ENCODE measurements at places on chromosomes 4 and X.

GRCh38 chr4:150641612-150642011 lies 59.7 kb downstream of the MAB21L2 start:
- DNase-seq: no peak

DNA sequence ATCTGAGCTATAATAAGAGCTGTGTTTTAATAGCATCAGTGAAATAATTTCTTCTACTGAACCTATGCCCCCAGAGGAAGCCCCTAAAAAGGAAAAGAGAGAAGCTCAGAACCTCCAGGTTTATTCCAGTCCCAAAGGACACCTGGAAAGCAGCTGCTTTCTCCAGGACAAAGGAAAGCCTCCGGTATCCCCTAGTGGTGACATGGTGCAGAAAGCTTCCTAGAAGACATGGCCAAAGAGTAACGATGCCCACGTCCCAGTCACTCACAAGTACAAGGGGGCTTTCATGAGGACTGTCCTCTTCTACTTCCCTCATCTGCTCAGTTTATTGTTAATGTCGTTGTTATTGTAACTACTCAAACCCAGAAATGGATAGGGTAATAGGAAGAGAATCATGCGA lies 343.9 kb downstream of the UNC5C start:
- no peak for DNase-seq

DNA sequence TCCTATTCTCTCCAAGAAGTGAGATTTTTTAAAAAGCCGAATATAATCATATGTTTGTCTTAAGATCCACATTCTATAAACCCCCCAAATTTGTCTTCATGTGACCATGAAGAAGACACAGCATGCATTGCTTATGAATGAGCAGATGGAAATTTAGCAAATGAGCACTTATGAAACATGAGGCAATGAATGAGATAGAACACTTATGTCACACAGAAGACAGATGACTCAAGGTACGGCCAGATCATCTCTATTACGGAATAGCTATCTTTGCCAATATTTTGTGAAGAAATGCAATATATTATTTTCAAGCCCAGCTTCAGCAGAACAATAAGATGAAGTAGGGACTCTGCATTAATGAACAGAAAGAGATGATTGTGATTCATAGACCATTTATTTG lies 21.4 kb downstream of the PHEX start:
- DNase-seq: no peak

DNA sequence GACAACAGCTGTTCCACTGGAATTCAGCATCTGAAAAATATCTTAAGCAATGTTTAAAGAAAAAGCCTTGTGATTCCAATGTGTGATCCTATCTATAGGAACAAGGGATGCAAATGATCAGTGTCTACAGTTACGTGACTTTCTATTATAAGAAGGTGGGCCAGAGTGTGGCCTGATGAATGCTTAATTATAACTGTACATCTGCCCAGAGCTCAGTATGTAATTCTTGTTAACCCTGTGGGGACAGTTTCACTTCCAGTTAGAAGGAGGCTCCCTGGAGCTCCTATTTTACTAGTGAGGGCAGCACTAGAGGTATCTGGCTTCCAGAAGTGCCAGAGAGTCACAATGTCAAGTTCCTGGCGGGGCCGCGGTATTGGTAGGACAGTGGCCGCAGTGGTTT lies 288.5 kb downstream of the USP46 start:
- DNase-seq: no peak

DNA sequence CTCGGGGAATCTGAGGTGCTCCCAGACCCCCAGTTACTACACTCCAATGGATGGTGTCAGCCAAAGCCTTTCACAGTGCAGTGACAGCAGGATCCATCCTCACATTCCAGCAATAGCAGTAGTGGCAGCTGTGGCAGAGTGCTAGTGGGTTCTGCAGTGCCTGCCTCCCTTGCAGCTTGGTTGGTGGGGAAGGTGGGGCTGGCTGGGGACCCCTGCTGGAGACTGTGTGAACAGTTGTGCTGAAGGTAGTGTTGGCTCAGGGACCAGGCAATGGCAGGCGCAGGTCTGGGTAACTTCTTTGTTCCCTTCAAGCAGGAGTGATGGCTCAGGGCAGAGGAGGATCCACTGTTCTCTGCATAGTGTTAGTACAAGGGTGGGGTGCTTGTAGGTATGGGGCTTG lies 343.7 kb upstream of the TRAM1L1 start:
- DNase-seq: no peak

DNA sequence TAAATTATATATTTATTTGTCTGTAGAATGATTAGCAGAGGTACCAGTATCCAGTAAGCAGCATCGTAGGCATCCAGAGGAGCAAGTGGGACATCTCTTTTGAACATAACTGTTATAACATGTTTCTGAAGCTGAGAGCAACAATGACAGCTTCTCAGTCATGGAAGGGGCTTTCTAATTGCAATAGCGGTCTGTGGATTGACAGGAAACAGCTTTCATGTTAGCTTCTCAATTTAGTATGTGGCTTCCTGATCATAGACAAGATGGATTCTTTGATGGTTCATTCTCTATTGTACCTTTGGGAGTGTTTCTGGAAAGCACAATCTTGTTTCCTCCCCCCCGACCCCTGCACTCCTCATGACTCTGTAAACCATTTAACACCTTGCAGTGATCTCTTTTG lies 434.6 kb upstream of the GNPDA2 start:
- no peak for DNase-seq

GRCh38 chr4:74217365-74217764 lies 59.4 kb downstream of the MTHFD2L start:
- DNase-seq: no peak

DNA sequence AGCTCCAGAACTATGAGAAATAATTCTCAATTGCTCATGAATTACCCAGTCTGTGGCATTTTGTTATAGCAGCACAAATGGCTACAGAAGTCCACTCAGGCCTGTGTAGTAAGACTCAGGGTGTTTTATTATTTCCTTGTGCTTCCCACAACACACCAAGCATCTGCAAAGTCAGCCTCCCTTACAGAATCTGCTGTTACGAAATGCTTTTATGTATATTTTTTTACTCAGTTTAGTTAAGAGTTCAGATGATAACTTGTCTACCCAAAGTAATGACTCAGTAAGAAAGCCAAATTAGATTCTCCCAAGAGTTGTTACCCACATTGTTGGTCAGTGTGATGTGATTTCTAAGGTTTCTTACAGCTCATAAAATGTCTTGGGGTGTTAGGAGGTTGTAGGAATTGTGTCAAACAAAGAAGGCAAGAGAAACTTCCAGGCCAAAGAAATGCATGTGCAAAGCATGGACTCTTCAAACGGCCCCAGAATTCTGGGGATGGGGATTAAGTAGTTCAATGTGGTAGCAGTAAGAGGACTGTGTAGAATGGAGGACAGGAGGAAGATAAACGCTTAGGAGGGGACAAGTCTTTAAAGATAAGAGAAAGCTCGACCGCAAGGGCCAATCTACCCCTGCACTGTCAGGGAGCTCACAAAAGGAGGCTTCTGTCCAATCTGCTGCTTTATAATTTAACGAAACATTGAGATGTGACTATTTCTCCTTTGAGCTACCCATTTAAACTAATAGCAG lies 35.4 kb upstream of the TMEM184C start:
- DNase-seq: no peak

GRCh38 chr4:98557194-98557892 lies 101.1 kb downstream of the TSPAN5 start:
- DNase-seq: no peak

- DNase-seq: no peak
Measured at GRCh38 chr4:10057023-10057395, 35.7 kb upstream of the SLC2A9 start.

DNA sequence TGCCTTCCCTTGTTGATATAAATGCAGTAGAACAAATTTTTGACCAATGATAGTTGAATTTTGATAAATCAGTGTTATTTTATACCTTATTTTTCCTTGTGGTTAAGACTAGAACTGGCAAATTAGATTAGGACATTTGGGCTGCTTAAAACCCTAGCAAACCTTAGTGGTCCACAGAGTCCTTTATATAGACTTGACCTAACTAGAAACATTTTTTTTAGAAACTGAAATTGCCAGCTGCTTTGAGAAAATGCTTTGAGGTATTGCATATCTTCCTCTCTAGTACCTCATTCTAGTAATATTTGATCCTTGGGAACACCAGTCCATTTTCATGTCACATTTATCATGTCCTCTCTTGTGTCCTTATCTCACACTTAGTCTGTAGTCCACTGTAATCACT lies 580.3 kb downstream of the FSTL5 start:
- no peak for DNase-seq

DNA sequence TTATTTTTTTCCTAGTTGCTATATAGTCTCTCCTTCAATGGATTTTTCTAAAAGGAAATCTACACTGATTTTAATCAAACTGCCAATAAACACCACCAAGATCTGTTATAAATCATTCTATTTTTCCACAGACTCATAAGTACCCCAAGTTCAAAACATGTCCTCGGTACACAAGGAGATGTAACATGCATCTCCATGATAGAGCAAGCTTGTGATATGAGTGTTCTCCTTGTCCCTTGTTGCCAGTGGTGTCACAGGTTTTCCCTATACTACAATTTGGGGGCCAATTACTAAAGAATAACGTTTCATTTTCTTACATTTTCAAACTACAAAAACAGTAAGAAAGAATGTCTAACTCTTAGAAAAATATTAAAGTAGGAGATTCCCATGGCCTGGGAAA lies 491 bp downstream of the ARHGEF6 start:
- DNase-seq: no peak

GRCh38 chrX:118455013-118455412 lies 40.6 kb upstream of the DOCK11 start:
- no peak for DNase-seq

DNA sequence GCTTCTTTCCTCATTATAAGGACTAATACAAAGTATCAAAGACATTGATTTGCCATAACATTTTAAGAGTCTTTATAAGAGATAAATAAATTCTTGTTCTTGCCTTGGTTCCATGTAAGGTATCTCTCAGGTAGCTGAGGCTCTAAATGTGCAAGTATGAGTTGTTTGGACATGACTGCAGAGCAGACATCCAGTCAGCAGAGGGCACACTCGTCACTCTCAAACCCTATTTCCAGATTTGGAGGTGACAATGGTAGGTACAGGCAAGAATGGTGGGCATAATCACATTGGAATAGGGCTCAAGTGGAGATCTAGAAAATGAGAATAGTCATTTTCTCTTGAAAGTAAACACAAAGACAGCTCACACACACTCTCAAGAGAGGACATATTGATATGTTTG lies 133.3 kb upstream of the ZIC3 start:
- DNase-seq: no peak

- DNase-seq: no peak
Measured at GRCh38 chrX:35122756-35123155, 180.2 kb downstream of the FAM47B start.

DNA sequence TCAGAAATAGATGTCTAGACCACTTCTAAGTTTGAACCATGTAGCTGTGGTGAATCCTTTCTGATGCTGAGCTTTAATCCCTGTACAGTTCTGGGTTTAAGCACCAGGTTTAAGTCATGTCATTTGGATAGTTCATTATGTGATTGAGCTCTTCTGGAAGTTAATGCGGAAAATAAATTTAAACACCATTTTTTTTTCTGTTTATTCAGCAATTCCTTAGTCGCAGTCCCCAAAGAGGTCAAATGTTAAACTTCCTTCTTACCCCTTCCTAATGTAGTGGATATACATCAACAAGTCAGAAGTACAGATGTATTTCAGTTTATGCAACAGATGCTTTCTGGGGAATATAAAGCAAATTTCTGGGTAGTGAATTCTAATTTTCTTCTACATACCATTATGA lies 52.9 kb downstream of the CNKSR2 start:
- DNase-seq: no peak

- DNase-seq: no peak
Measured at GRCh38 chr4:21177871-21178270, 477.6 kb downstream of the PACRGL start.

GRCh38 chr4:180596888-180597483 lies 1646.2 kb upstream of the TENM3 start:
- no peak for DNase-seq

DNA sequence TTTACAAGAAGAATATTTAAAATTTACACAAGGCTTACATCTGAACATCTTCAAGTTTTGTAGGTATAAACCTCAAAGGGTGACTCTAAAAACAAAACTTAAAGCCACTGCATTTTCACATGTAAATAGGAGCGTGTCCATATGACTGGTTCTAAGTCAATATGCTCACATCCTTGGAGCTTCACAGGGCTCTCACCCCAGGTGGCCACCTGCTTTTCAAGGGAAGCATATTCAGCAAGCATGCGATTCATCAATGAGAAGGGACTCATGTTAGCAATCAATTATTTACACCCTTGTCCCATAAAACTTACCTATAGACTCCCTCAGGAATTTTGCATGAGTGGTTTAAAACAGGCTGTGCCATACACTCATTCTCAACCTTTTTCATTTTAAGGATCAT lies 17.8 kb upstream of the KLHL34 start:
- DNase-seq: no peak

GRCh38 chrX:133984857-133985163 lies 584 bp downstream of the GPC3 start:
- no peak for DNase-seq

- no peak for DNase-seq
Measured at GRCh38 chr4:88734403-88734949, 36.8 kb upstream of the NAP1L5 start.

DNA sequence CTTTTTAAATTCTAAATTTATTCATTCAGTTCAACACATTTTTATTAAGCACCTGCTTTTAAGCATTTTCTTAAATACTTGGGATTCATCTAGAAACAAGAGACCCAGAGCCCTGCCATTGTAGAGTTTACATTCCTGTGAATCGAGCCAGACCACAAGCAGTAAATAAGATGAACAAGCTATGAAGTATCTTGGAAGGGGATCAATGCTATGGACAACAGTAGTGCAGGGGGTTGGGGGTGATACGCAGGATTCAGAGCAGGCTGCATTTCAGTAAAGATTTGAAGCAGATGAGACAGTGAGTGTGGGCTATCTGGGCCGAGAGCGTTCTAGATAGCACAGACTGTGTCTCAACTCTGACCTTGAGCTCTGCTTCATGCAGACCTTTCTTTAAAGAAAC lies 35.1 kb downstream of the CLDN22 start:
- DNase-seq: no peak

DNA sequence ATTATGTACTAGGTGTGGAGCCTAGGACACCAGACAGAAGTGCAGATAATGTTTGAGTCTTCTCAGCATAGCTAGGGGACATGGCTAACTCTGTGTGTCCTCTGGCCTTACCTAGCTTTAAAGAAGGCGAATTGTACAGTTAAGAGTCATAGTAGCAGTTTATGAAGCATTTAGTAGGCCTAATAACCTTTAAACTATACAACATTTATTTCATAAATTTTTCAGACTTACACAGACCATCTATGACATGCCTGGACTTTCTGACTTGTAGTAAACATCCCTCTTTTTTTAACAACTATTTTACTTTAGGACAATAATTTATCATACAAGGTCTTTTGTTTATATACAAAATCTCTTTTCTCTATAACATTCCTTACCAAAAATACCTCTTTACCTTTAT lies 37.4 kb downstream of the ETNPPL start:
- no peak for DNase-seq

GRCh38 chr4:74665346-74665745 lies 129.0 kb downstream of the BTC start:
- no peak for DNase-seq

- DNase-seq: no peak
Measured at GRCh38 chr4:22884157-22884556, 191.4 kb downstream of the GBA3 start.
